ENCODE measurements at places on chromosomes 4 and X.

DNA sequence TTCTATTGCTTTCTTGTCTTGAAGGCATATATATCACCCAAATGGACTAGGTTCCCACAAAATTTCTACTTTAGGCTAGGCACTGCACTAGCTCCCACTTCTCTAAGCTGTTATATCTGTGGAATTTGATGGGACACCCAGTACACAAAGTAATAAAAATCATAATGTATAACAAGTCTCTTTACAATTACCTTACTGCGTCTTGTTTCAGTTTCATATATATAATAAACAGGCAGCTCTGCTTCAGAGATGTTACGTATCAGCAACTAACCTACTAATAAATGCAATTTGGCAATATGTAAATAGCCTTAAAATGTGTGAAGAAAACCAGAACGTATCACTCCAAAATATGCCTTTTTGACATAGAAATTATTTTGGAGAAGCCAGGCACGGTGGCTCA is 42.0 kb upstream of the UGDH start:
- no peak for DNase-seq

DNA sequence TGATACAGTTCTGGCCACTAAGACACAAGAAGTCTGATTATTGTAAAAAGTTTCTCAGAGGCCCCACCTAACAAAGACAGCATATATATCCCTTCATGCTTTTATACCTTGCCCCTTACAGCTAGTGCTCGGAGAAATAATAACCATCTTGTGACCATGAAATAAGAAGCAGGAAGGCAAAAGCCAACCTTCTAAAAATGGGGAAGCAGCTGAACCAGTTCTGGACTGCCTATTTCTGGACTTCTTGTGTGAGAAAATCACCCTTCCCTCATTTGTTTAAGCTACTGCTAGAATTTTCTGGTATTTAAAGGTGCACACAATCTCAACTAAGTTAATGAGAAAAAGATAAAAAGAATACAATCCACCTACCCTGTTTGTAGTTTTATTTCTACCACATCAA is 87.5 kb downstream of the CNOT6L start:
- no peak for DNase-seq

DNA sequence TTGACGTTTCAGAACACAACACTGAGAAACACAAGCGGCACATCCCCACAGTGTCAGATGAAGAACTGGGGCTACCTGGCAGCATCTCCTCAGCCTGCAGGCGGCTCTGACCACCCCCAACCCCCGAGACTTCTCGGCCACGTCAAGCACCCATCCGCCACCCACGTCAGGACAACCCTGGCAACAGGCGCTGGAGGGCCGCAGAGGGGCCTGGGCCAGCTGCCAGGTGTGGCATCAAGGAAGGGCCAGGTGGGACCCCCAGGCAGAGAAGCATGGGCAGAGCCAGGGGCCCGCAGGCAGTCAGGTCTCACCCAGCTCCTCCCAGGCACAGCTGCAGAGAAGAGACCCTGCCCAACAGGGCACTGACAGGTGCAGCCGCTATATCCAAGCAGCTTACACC is 22.3 kb downstream of the GAK start:
- no peak for DNase-seq

GRCh38 chrX:17822351-17822750 is 38.7 kb downstream of the RAI2 start:
- no peak for DNase-seq

GRCh38 chr4:3238721-3239120 is 10.2 kb upstream of the MSANTD1 start:
- DNase-seq: no peak

Measured in brain pericyte (primary cell).